ENCODE measurements at places on chromosomes 3 and 15.

GRCh38 chr3:46705751-46706552 is 4.8 kb downstream of the TMIE start:
- DNase-seq, result peak; percentile 72

GRCh38 chr15:58440158-58440910 is 8.5 kb downstream of the LIPC start:
- no peak for DNase-seq

- DNase-seq, result no peak
Measured at GRCh38 chr3:171976526-171976925, 62.9 kb upstream of the FNDC3B start.

DNA sequence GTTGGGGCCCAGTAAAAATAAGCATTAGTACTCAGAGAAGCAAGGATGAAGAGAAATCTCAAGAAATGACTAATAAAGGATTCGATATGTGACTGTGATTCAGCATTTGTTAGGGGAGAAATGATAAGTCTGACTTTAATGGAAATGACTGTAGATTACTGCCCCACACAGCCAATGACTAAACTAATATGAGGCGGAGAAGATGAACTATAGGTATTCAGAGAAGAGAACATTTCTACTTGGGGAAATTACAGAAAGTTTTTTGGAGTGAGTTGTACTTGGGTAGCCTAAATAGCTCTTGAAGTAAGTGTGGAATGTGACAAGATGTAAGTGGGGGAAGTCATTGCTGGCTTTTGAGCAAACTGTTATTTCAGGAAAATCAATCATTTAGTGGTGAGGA is 380.0 kb downstream of the PDCD6IP start:
- no peak for DNase-seq

DNA sequence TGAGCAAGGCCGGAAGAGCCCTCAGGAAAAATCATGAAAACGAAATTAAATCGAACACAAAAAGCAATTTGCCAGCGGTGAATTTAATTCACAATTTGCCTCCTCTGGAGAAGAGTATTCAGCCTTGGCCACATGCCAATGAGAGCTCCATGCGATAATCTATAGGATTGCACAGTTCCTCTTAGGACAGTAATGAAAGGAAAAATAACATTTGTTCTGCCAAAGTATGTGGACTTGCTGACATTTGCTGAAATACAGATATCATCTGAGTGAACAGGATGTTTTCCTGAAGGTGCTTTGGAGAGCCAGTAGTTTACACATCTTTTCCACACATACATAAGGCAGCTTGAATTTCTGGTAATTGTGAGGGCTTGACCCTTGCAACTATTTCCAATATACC is 188.6 kb upstream of the PDZRN3 start:
- DNase-seq, result no peak

GRCh38 chr3:139457066-139457465 is 19.2 kb downstream of the RBP2 start:
- no peak for DNase-seq

GRCh38 chr15:63971427-63971805 is 74.9 kb downstream of the DAPK2 start:
- no peak for DNase-seq

Measured in left forelimb (tissue), 1 donor.